ENCODE measurements at places on chromosomes 13 and 19. TPM values are rescaled to one million over a fixed set of nuclear protein-coding genes. Genes with fewer than 3 reads are reported as not detected.

GRCh38 chr13:112062072-112062567, 4.8 kb upstream of the SOX1 start:
- no peak for DNase-seq

GRCh38 chr19:30029721-30030510, 87.9 kb downstream of the URI1 start:
- peak; percentile 70 for DNase-seq

DNA sequence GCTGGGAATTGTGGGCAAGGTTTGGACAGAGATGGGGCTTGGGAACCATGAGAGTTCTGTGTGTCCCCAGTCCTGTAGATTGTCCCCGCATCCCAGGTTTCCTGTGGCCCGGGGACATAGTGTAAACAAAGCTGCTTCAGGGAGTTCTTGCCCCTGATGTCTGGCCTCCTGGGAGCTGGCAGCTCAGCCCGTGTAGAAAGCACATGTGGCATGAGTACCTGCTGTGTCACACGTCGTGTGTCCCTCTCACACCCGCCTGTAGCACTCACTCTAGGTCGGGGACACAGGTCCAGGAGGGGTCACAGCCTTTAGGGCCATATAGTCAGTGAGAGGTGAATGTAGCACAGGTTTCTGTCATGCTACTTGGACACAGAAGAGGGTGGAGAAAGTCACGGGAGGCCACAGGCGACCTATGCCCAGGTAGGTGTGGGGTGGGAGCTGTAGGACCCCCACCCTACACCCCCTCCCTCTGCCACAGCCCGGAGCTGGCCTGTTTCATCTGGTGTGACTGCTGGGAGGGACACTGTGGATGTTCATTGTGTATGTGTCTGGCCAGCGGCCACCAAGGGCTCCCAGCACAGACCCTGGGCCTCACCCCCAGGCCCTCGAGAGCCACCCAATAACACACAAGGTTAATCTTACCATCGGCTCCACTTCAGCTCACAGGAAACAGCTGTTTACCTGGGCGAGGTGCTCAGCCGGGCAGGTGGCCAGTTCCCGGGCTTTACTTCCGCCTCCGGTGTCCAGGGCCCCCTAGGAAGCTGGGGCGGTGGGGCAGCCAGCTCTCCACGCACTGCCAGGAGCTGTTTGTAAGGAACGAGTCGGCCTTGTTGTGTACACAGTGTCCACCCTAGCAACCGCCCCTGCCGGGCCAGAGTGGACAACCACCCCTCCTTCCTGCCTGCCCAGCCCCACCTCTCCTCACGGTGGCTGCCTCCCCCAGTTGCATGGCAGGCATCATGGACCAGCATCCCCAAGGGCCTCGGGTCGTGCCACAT, 49.7 kb downstream of the COMP start:
- no peak for DNase-seq

DNA sequence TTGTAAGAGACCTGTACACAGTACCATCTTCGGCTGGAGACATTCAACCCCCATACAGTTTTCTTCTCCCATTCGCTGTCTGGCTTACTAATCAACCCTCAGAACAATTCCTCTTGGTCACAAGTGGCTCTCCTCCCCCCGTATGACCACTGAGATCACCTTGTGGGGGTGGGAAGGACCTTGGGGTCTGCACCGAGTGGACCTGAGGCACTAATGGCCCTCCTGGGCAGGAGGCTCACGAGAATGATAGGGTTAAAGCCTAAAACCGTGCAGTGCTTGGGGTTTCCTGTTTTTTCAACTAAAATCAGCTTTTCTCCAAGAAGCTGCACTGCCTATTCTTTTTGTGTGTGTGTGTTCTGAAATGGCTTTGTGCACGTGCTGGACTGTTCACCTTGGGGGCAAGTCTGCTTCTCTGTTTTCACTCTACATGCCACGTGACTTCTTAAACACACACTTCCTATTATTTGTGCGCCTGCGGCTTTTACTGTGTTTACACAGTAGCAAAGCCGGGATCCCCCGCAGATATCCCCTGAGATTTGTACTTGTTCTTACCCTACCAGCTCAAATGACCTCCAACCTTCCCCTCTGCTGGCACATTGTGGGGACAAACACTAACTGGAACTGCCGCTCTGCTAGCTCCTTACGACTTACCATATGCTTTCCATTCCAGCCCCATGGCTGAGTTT, 12.3 kb downstream of the RBM26 start:
- no peak for DNase-seq

- no peak for DNase-seq
These were observed 379.3 kb upstream of the SGCG start for GRCh38 chr13:22801402-22802003.

GRCh38 chr19:1833540-1833939, 14.7 kb downstream of the REXO1 start:
- DNase-seq = no peak

- DNase-seq = no peak
These were observed 427.9 kb downstream of the ZNF536 start for GRCh38 chr19:30799865-30800755.

- no peak for DNase-seq
These were observed 7.9 kb upstream of the ARHGAP33 start for GRCh38 chr19:35767288-35768081.

- no peak for DNase-seq
These were observed 260.8 kb upstream of the TSHZ3 start for GRCh38 chr19:31610018-31610417.

DNA sequence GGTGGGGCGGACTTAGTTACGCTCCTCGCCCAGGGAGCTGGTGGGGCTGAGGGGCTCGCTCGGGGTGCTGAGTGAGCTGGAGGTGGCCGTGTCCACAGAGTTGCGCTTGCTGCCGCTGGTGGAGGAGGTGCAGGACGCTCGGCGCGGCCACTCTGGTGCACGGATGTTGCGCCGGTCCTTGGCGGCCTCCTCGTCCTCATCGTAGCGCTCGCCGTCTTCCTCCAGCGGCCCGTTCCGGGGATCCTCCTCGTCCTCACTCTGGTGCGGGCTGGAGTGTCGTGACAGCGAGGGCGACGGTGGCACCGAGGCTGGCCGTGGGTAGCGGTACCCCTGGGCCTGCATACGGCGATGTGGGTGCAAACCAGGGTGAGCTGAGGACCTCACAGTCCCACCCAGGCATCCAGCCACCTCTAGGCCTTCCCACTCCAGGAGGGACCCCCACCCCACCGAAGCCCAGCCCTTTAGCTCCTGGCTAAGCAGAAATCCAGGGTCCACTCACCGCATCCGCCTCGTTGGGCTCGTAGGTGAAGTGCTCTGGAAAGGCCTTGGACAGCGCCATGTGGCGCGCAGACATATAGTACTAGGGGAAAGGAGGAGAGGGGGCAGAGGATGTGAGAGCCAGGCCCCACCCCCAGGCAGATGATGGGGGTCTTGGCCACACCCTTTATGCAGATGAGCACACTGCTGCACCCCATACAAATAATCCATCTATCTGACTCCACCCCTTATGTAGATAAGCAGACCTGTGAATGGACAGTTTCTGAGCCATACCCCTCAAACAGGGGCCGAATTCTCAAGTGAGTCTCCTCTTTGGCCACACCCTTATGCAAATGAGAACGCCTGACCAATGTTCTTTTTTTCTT, 4.4 kb downstream of the FTL start:
- no peak for DNase-seq

- DNase-seq = peak; percentile 63
These were observed at the start of gene UBE2L5 for GRCh38 chr13:30422054-30422839. Gene UBE2L5 (plus strand): TSS chr13:30422493. CDS start chr13:30427991, 5,498 bp downstream.

DNA sequence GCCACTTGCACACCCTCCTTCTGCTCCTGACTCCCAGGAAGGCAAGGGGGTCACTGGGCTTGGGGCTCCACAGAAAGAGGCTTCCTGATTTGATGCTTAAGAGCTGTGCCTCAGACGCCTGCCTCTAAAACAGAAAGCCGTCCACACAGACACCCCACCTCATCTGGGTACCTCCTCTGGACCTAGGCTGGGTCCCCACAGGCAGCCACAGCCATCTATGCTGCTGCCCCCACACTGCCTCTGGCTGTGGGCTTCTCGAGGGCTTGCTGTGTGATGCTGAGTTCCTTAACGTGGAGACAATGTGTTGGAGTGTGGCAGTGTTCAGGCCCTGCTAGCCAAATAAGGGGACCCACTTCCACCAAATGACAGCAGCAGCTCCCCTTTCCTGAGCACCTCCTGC, 8.5 kb upstream of the ZSCAN22 start:
- DNase-seq = no peak

DNA sequence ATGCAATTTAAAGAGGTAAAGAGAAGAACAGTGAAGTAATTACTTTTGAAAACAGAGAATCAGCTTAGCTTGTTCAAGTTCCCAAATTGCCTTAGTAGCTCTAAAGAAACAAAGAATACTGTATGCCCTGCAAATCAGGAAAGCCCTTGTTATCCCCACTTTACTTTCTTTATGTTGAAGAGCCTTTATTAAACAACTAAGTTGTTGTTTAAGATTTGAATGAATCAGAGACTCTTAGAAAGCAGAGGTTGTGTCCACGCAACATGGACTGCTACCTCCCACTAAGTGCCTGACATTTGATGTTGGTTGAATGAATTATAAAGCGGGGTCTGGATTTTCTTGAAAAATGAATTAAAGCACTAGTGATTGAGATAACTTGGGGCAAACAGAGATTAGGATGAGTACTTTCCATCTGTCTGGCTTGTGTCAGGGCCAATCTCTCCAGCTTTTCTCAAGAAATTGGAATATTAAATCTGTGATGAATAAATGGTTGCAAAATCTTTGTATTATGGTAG, 214.7 kb downstream of the POSTN start:
- DNase-seq = no peak

GRCh38 chr13:31545616-31546015, 193.7 kb upstream of the RXFP2 start:
- no peak for DNase-seq

DNA sequence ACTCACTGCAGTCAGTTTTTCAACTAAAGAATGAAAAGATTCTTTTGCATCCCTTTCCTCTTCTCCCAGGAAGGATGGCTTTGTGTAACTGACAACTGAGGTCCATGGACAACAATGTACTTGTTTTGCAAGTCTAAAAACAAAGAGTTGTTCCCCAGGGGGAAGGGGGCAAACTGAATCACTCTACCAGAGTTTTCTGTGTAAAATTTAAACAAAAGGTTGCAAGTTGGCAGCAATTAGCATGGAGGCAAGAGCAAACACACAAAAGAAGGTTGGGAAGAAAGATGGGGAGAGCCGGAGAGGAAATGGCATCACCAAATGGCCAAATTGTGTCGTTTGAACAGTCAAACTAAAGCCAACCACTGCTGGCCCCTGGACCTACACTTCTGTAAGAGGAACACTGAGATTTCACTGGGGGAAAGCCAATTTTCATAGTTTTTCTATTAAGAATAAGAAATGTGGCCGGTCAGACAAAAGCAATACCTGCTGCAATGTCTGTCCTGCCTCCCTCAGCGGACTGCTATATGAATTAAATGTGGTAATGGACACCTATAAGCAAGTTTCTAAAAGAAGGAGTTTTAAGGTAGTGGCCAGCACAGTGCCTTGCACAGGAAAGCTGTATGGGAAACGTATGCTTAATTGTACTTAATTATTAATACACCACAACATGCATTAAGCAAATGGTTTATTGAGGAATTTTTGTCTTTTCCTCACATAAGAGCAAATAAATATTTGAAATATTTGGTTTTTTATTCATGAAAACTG, 16.1 kb upstream of the SACS start:
- no peak for DNase-seq

- no peak for DNase-seq
These were observed 4.1 kb downstream of the UBXN6 start for GRCh38 chr19:4453232-4454179.

- no peak for DNase-seq
These were observed 445.6 kb downstream of the KCTD12 start for GRCh38 chr13:76440568-76440967.

DNA sequence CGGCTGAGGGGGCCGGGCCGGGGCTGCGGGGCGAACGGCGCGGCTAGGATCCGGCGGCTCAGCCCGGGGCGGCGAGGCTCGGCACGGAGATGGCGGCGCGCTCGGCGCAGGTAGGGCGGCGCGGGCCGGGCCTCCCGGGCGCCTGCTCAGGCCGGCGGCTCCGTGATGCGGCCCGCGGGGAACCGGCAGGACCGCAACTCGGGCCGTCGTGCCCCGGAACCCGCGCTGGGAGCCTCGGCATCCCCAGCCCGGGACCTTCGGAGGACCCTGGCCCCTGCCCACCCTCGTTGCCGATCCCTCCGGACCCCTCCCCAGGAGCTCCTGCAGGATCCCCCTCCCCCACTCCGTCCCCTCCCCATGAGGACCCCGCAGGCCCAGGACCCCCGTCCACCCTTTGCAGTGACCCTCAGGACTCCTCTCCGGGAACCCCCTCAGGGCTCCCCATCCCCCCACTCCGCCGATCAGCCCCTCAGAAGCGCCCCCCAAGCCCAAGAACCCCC, 304 bp downstream of the EVI5L start:
- DNase-seq = no peak

GRCh38 chr19:40668991-40669614, 21.3 kb downstream of the NUMBL start:
- no peak for DNase-seq

DNA sequence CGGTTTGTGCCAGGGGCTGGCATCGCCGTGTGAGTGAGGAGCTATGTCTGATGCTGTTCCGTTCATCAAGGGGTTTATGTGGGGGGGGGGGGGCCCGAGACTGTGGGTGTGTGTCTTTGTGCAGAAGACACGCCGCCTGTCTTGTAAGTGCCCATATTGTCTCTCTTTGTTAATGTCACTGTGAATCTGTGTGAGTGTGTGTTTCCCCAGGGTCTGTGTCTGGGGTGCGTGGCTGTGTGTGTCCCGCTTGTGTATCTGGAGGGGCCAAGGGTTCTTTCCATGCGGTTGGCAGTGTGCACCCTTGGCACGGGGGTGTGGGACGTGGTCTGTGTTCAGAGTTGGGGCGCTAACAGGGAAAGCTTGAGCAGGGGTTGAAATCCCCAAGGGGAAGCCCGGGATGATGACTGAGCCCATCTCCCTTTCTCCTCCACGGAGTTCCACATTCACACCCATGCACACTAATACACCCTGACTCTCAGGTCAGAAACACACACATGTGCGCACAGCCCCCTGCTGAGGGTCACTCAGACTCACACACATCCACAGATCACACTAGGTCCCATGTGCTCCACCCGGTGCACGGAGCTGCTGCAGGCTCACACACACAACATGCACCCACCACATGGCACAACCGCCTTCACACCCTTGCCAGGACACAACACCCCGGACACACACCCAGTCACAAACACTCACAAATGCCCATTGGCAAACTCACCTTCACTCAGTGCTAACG, 1.8 kb downstream of the NCAN start:
- DNase-seq = no peak

- DNase-seq = peak; percentile 61
These were observed 785 bp upstream of the USF2 start for GRCh38 chr19:35267818-35268535.

The DOHH gene
- total RNA-seq = 6.9 TPM

The VSTM2B gene
- 8.7 TPM for total RNA-seq

The CGB1 gene
- total RNA-seq = 11.4 TPM

The GMIP gene
- total RNA-seq = 4.4 TPM

The SHD gene
- not detected for total RNA-seq

The EPSTI1 gene
- total RNA-seq = 5.4 TPM

The ZSCAN1 gene
- total RNA-seq = 1.8 TPM

The ZNF549 gene
- total RNA-seq = 5.5 TPM

The ITM2B gene
- 211 TPM for total RNA-seq

The ZNF506 gene
- 15.1 TPM for total RNA-seq

The NAPSA gene
- not detected for total RNA-seq
